ENCODE measurements at places on chromosomes 1 and 21. TPM values are rescaled to one million over a fixed set of nuclear protein-coding genes. Genes with fewer than 3 reads are reported as not detected.

- H3K27ac ChIP-seq, result no peak overlapping the region
- no peak overlapping the region for H3K4me3 ChIP-seq
- H3K27me3 ChIP-seq, result no peaks in the 10 kb centered on the region
- no peak for DNase-seq
Measured at GRCh38 chr1:11874624-11875023, 15.9 kb upstream of the NPPB start.

DNA sequence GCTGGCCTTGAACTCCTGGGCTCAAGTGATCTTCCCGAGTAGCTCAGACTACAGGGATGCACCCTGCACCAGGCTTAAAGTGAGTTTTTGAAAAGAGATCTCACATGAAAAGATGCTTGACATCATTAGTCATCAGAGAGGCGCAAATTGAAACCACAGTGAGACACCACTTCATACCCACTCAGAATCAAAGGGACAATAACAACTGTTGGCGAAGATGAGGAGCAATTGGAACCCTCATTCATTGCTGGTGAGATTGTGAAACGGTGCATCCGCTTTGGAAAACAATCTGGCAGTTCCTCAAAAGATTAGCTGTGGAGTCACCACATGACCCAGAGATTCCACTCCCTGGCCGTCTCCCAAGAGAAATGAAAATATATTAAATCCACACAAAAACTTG lies 122.3 kb downstream of the PGBD5 start:
- no peak overlapping the region for H3K27ac ChIP-seq
- H3K4me3 ChIP-seq, result no peak overlapping the region
- H3K36me3 ChIP-seq, result no peaks in the 10 kb centered on the region
- H3K27me3 ChIP-seq, result no peaks in the 10 kb centered on the region
- no peaks in the 10 kb centered on the region for H3K4me1 ChIP-seq

DNA sequence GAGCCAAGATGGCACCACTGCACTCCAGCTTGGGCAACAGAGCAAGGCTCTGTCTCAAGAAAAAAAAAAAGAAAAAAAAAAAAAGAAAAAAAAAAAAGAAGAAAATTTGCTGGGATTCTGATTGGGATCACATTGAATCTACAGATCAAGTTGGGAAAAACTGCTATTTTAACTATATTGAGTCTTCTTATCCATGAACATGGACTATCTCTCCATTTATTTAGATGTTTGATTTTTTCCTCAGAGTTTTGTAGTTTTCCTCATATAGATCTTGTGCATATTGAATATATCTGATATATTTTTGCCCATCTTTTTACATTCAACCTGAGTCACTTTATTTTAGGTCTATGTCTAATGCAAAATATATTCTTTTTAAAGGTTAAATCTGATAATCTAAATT lies 58.3 kb upstream of the B3GALNT2 start:
- H3K27ac ChIP-seq, result no peak overlapping the region
- H3K4me1 ChIP-seq, result no peaks in the 10 kb centered on the region
- no peak overlapping the region for H3K4me3 ChIP-seq

GRCh38 chr1:117580882-117581281 lies 25.0 kb upstream of the TENT5C start:
- H3K4me3 ChIP-seq, result no peak overlapping the region
- H3K4me1 ChIP-seq, result no peaks in the 10 kb centered on the region
- no peaks in the 10 kb centered on the region for H3K36me3 ChIP-seq
- no peak overlapping the region for H3K27ac ChIP-seq

- H3K27me3 ChIP-seq, result no peaks in the 10 kb centered on the region
- DNase-seq, result no peak
- no peak overlapping the region for H3K27ac ChIP-seq
- H3K4me3 ChIP-seq, result no peak overlapping the region
- H3K4me1 ChIP-seq, result peaks cover 5% of the 10 kb centered on the region
Measured at GRCh38 chr1:109631513-109632505, 12.2 kb downstream of the AMPD2 start.

- no peak overlapping the region for H3K27ac ChIP-seq
- no peak overlapping the region for H3K4me3 ChIP-seq
- no peak for DNase-seq
- H3K27me3 ChIP-seq, result no peaks in the 10 kb centered on the region
Measured at GRCh38 chr21:35473496-35473895, 424.4 kb upstream of the RUNX1 start.

DNA sequence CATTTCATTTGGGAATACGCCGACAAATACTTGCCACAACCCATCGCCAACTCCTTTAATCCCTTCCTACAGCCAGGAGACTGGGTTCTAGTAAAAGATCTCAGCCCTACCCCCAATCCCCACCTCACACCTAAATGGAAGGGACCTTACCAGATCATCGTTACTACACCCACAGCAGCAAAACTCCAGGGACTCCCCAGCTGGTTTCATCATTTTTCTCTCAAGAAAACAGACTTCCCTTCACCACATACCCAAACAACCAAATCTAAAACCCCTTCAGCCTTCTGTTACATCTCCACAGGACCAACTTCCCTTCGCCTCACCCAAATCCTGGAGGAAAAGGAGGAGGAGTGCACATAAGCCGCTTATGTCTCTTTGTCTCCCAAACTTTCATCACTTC lies 23.7 kb upstream of the SLC2A5 start:
- H3K4me3 ChIP-seq, result no peak overlapping the region
- no peaks in the 10 kb centered on the region for H3K36me3 ChIP-seq
- DNase-seq, result no peak
- no peak overlapping the region for H3K27ac ChIP-seq

DNA sequence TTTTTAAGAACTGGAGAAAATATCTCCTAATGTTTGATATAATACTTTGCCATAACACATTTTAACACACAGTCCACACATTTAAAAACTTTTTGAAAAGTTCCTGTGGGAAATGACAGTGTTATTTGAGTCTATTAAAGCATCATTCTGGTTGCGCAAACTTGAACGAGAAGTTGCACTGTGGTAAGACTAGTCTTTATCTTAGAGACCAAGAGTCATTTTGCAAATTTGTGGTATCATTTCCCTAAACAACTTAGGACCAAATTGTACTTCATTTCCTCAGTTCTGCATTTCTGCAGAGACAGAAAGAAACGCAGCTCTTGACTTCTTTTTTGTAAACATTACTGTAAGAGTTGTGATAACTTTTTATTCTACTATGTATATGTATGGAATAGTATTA lies at the start of gene RGS18:
Gene RGS18, plus strand, starts transcription at position 282 of the 400 bp plus-strand sequence. CDS start 176 bp downstream, outside the sequence.
- no peaks in the 10 kb centered on the region for H3K36me3 ChIP-seq
- H3K4me3 ChIP-seq, result peak within 1 kb of the TSS; percentile 9
- peak within 1 kb of the TSS; percentile 70 for H3K27ac ChIP-seq
- H3K27me3 ChIP-seq, result no peaks in the 10 kb centered on the region
- no peak for DNase-seq
- no peaks in the 10 kb centered on the region for H3K4me1 ChIP-seq

DNA sequence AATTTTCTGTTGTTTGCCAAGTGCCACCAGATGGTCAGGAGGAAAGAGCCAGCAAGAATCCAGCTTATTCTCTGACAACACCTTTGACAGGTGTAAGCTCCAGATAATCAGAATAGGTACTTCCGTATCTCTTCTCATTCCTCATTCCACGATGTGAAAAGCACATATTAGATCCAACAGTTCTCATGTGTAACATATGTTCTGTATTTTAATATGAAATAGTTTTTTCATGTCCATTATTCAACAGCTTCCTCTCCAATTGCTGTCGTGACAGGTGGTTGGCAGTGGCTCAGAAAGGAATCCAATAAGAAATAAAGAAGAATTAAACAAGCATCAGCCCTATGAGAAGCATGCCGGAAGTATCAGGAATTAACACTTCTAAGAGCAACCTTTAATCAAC lies 1624.7 kb downstream of the MRPL39 start:
- peaks cover 6% of the 10 kb centered on the region for H3K4me1 ChIP-seq
- no peaks in the 10 kb centered on the region for H3K36me3 ChIP-seq
- H3K4me3 ChIP-seq, result no peak overlapping the region
- no peak overlapping the region for H3K27ac ChIP-seq
- no peaks in the 10 kb centered on the region for H3K27me3 ChIP-seq

DNA sequence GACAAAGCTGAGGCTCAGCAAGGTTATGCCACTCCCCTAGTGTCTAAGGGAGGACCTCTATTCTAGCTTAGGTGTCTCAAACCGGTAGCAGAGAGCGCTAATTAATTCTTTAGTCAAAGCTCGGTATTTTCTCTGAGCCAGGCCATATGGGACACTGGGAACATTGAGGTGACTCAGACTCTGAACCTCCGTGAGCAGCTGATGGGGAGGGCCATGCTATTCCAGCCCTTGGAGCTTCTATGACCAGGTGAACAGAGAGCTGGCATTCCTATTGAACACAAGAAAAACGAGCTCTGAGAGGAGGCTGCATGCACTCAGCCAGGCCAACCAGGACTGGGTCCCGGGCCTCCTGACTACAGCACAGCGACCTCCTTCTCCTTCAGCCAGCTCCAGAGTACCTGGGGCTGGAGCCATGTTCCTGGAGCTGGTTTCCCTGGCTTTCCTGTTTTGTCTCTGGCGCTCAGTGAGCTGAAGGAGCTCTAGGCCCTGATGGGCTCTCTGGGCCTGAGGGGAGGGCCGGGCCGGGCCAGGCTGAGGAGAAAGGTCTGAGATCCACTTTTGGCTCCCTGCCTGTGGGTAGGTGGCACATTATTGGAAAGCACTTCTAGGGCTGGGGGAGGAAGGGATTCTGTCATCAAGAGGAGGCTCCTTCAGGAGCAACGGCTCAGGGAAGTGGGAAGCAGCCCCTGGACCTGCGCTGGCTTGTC lies 37.0 kb downstream of the SLC9A1 start:
- peaks cover 69% of the 10 kb centered on the region for H3K4me1 ChIP-seq
- no peaks in the 10 kb centered on the region for H3K36me3 ChIP-seq
- no peak for DNase-seq
- no peaks in the 10 kb centered on the region for H3K27me3 ChIP-seq
- no peak overlapping the region for H3K4me3 ChIP-seq

DNA sequence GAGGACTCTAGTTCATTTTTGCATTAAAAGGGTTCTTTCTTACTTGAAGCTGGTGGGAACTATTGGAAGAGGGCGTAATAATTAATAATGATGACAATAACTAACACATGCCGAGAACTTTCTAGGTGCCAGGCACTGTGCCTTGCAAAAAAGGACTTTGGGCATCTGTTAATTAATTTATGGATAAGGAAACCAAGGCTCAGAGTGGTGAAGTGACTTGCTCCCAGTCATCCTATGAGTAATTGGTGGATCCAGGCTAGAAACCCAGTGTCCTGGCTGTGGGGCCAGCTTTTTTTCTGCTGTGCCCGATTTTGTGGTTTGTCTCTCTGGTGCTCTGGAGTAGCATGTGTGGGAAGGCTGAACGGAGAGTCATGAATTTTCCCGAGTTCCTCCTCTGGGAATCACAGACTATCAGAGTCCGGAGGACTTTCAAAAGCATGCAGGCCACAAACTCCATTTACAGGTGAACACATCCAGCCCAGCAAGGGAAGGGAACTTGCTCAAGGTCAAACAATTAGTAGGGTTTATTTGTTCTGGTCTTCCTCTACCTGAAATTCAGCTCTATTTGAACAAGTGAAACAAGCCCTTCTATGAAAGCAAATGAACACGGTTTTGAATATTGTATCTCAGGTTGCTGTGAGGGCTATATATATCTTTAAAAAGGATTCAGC lies 23.4 kb downstream of the ROR1 start:
- no peak overlapping the region for H3K27ac ChIP-seq
- no peaks in the 10 kb centered on the region for H3K27me3 ChIP-seq
- no peaks in the 10 kb centered on the region for H3K36me3 ChIP-seq

DNA sequence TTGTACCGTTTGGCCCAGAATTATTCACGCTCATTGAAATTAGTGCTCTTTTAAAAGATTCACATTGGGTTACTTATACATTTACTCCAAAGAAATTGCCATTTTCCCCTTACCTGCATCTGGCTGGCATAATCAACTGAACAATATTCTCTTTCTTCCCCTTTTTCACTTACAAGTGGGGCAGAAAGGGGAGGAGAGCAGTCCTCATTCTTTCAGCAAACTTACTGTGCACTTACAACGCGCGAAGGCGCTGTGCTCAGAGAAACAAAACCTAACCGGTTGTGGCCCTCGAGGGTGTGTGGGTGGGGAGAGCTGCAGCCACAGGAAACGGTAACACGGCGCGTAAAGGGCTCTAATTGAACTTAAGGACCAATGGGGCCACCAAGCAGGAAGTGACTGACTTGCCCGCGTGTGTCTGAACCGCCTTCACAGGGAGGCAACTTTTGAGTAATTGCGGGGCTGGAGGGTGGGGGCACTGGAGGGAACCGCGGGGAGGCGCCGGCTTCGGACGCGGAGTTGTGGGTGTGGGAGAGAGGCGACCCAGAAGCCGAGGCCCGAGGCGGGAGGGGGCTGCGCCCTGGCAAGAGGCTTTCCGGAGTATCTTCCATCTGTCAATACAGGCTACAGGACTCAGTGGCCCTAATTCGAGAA lies 693 bp upstream of the PNRC2 start:
- peak overlapping the region; percentile 100 for H3K27ac ChIP-seq
- peak overlapping the region; percentile 82 for H3K4me3 ChIP-seq
- H3K4me1 ChIP-seq, result peaks cover 35% of the 10 kb centered on the region
- peak; percentile 93 for DNase-seq
- H3K27me3 ChIP-seq, result no peaks in the 10 kb centered on the region

- H3K36me3 ChIP-seq, result no peaks in the 10 kb centered on the region
- H3K4me3 ChIP-seq, result no peak overlapping the region
- no peak for DNase-seq
- no peak overlapping the region for H3K27ac ChIP-seq
- H3K4me1 ChIP-seq, result no peaks in the 10 kb centered on the region
Measured at GRCh38 chr21:31161157-31161556, 122.9 kb upstream of the KRTAP19-8 start.

GRCh38 chr1:54428837-54429518 lies 22.8 kb upstream of the SSBP3 start:
- H3K4me1 ChIP-seq, result no peaks in the 10 kb centered on the region
- no peaks in the 10 kb centered on the region for H3K36me3 ChIP-seq
- H3K4me3 ChIP-seq, result no peak overlapping the region

- no peaks in the 10 kb centered on the region for H3K36me3 ChIP-seq
- H3K4me1 ChIP-seq, result no peaks in the 10 kb centered on the region
- no peaks in the 10 kb centered on the region for H3K27me3 ChIP-seq
- no peak overlapping the region for H3K27ac ChIP-seq
Measured at GRCh38 chr1:232226197-232226712, 403.7 kb downstream of the SIPA1L2 start.

- H3K4me1 ChIP-seq, result no peaks in the 10 kb centered on the region
- H3K36me3 ChIP-seq, result no peaks in the 10 kb centered on the region
- H3K4me3 ChIP-seq, result no peak overlapping the region
- H3K27me3 ChIP-seq, result no peaks in the 10 kb centered on the region
Measured at GRCh38 chr1:202701200-202701599, 9.1 kb downstream of the SYT2 start.

DNA sequence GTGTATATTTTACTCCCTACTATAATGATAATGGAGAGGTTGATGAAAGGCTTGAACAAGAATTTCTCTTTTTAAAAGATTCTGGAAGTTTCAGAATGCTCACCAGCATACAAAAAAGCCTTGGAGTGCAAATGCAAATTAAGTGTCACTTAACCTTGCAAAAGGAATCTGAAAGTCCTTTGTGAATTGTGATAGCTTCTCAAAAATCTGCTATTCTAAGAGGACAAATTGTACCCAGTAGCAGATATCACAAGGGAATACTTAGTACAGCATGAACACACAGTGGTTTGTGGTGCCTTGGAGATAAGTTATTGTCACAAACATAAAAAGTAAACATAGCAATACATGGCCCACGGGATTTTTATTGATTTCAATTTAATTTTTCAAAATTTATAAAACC lies 1208.3 kb upstream of the B3GALT2 start:
- no peak for DNase-seq
- no peak overlapping the region for H3K27ac ChIP-seq
- H3K4me1 ChIP-seq, result no peaks in the 10 kb centered on the region
- H3K4me3 ChIP-seq, result no peak overlapping the region
- H3K36me3 ChIP-seq, result no peaks in the 10 kb centered on the region
- no peaks in the 10 kb centered on the region for H3K27me3 ChIP-seq

Gene COL11A1
- 1.0 TPM for total RNA-seq

Gene MANEAL
- total RNA-seq, result 7.5 TPM

Gene GUCA2B
- total RNA-seq, result not detected

Gene LHX4
- total RNA-seq, result 0.17 TPM

Gene PALMD
- 24.1 TPM for total RNA-seq

Gene LRRIQ3
- total RNA-seq, result 0.30 TPM

Gene FYB2
- 15.2 TPM for total RNA-seq

Data from upper lobe of left lung (tissue), 6 donors.